ENCODE measurements at places on chromosomes 2 and 18. TPM values are rescaled to one million over a fixed set of nuclear protein-coding genes. Genes with fewer than 3 reads are reported as not detected.

The KIF3C gene
- total RNA-seq = 9.5 TPM

The SFT2D3 gene
- total RNA-seq = 13.5 TPM

The TDRD15 gene
- under 0.01 TPM for total RNA-seq

The WDR54 gene
- total RNA-seq = 12.3 TPM

The DCDC2C gene
- total RNA-seq = not detected

The EFR3B gene
- total RNA-seq = 1.3 TPM

The TPO gene
- total RNA-seq = not detected

The TTN gene
- 1.8 TPM for total RNA-seq

The RNU2-63P gene
- not detected for total RNA-seq

The RPE gene
- total RNA-seq = 110 TPM

The POTEC gene
- total RNA-seq = not detected

The POTEI gene
- not detected for total RNA-seq

The GKN2 gene
- not detected for total RNA-seq

The RBM44 gene
- total RNA-seq = under 0.01 TPM

The FBLN7 gene
- total RNA-seq = 9.6 TPM

The OR6B2 gene
- not detected for total RNA-seq

The CHRNG gene
- total RNA-seq = not detected

The STPG4 gene
- total RNA-seq = not detected

The KATNAL2 gene
- 14.3 TPM for total RNA-seq

The MRO gene
- total RNA-seq = 0.24 TPM

The CNDP1 gene
- 0.90 TPM for total RNA-seq

The GGCX gene
- total RNA-seq = 14.1 TPM

The TYMS gene
- 4.8 TPM for total RNA-seq

The NCK2 gene
- 47.5 TPM for total RNA-seq

The GPR45 gene
- not detected for total RNA-seq

The SELENOI gene
- total RNA-seq = 4.7 TPM

The CRYGD gene
- total RNA-seq = not detected

The SIX2 gene
- 0.24 TPM for total RNA-seq

The DSG3 gene
- total RNA-seq = not detected

The SNRNP27 gene
- total RNA-seq = 8.2 TPM

The ERBB4 gene
- 0.26 TPM for total RNA-seq

The ITPRIPL1 gene
- total RNA-seq = 1.5 TPM

The SLC4A5 gene
- 15.1 TPM for total RNA-seq

The NEU2 gene
- not detected for total RNA-seq

The AFF3 gene
- 9.7 TPM for total RNA-seq

The AQP12A gene
- total RNA-seq = not detected

The GREB1 gene
- total RNA-seq = 166 TPM

The MTA3 gene
- 57.2 TPM for total RNA-seq

The TUBA3E gene
- total RNA-seq = not detected

The HOXD9 gene
- 78.1 TPM for total RNA-seq

The MARCO gene
- not detected for total RNA-seq

The STAT1 gene
- 20.7 TPM for total RNA-seq

The DPP4 gene
- total RNA-seq = 1.8 TPM

The RASGRP3 gene
- 12.0 TPM for total RNA-seq

The FKBP7 gene
- total RNA-seq = 23.8 TPM

The TMEM37 gene
- not detected for total RNA-seq

The PPIL3 gene
- 40.1 TPM for total RNA-seq

The EFHD1 gene
- total RNA-seq = 8.5 TPM
